Choroid plexus epithelial cell (primary cell): ENCODE measurements at places on chromosomes 16 and 17.
A peak's percentile ranks its signal among the peaks of the same experiment; 100 is the strongest.

GRCh38 chr17:45581860-45582259 is 91.3 kb upstream of the PLEKHM1 start:
- DNase-seq = no peak

GRCh38 chr17:1907909-1908698 is 78.3 kb downstream of the RPA1 start:
- DNase-seq = peak; percentile 60

DNA sequence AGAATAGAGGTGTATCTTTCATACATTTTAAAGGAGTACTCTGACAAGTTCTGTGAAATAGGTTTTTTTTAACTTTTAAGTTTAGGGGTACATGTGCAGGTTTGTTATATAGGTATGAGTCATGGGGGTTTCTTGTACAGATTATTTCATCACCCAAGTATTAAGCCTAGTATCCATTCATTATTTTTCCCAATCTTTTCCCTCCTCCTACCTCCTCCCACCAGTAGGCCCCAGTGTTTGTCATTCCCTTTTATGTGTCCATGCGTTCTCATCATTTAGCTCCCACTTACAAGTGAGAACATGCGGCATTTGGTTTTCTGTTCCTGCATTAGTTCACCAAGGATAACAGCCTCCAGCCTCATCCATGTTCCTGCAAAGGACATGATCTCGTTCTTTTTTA is 175.5 kb downstream of the CYB561 start:
- no peak for DNase-seq

DNA sequence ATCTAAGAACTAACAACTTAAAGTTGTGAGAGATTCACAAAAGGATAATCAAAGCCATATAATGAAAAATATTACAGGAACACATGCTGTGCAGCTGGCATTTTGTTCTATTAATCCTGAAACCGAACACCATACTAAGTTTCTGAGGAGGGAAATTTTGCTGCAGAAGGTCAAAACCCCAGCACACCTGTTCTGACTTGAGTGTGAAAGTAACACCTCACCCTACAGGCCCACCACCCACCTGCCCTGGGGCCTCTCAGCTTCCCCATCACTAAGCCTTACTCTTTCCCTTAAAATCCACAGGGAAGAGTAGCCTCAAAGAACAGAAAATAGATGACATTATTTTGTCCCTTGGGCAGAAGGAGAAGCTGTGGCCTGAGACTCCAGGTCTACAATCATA is 44.8 kb downstream of the STAT5A start:
- DNase-seq = no peak

DNA sequence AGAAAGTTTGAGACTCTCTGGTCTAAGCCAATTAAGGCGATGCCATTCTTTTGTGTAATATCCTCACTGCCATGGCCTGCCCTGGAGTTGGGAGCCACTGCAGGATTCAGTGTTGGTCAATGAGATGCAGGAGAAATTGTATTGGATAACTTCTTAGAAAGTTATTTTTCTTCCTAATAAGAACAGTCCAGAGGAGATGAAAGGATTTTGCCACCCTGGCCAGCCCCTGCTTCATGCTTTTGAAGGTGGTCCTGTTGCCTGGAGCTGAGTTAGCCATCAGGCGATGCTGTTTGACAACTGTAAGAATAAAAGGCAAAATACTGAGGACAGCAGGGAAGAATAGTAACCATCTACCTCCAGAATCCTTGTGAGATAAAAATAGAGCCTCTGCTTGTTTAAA is 35.4 kb upstream of the CNTNAP4 start:
- no peak for DNase-seq

GRCh38 chr17:77286641-77287431 is 146.1 kb downstream of the SEC14L1 start:
- DNase-seq = peak; percentile 55

DNA sequence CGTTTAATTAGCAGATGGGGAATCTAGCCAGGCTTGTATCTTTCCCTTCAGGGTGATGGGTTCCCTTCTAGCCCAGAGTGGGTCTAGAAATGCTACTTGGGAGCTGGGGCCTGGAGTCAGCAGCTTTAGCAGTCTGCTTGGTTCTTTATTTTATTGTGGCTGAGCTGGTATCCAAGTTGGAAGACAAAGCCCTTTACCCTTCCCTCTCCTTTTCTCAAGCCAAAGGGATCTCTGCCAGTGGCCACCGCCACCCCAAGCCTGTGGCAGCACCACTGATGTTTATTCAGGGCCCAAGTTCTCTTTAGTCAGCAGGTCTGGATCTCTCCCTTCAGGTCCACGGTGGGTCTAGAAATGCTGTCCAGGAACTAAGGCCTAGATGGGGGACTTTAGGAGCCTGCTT is 215.2 kb downstream of the SPECC1 start:
- DNase-seq = no peak

- DNase-seq = no peak
Observed at GRCh38 chr17:50514388-50514787, 6.1 kb downstream of the MYCBPAP start.

DNA sequence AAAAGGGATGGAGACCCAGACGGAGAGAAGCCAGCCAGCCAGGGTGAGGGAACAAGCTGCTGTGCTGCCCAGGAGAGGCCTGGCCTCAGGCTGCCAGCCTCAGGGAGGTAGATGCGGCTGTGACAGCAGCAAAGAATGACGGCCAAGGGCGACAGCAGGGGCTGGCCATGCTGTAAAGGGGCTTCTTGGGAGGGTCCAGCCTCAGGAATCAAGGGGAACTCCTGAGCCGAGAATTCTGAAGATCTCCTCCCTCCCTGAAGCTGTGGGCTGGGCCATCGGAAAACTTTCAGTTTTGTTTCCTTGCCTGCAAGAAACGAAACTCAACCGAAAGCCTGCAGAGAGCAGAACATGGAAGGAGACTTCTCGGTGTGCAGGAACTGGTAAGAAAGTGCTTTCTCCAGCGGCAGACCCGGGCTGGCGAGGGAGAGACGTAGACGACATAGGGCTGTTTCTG is at the start of gene XAF1:
XAF1 (plus strand) TSS at position 316 of the 454 bp plus-strand sequence; CDS start at position 349, 33 bp downstream.
- DNase-seq = peak; percentile 87

GRCh38 chr17:42289611-42290181 is 1.4 kb downstream of the STAT5A start:
- no peak for DNase-seq

GRCh38 chr16:66604376-66605176 is at the start of gene CMTM3:
Gene CMTM3, plus strand, starts transcription at chr16:66604704. Its CDS starts 102 bp downstream, at chr16:66604806.
- DNase-seq = peak; percentile 72

- no peak for DNase-seq
Observed at GRCh38 chr16:81831722-81832126, 52.6 kb downstream of the PLCG2 start.

DNA sequence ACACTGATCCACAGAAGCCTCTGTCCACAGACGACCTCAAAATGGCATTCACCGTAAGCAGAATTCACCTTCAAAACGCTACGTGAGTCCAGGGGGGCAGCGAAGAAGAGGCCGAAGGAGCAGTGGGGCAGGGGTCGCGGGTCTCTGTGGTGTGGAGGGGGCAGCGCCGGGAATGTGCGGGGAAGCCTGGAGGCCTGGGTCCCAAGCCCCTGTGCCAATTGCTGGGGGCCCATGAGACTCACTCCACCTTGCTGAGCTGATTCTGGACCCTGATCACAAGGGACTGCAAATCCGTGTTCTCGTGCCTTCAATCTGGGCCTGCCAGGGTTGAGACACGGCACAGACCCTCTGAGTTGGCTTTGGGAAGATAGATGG is 43.3 kb upstream of the SMPD3 start:
- no peak for DNase-seq

GRCh38 chr17:44759086-44759915 is 513 bp downstream of the ADAM11 start:
- DNase-seq = no peak

DNA sequence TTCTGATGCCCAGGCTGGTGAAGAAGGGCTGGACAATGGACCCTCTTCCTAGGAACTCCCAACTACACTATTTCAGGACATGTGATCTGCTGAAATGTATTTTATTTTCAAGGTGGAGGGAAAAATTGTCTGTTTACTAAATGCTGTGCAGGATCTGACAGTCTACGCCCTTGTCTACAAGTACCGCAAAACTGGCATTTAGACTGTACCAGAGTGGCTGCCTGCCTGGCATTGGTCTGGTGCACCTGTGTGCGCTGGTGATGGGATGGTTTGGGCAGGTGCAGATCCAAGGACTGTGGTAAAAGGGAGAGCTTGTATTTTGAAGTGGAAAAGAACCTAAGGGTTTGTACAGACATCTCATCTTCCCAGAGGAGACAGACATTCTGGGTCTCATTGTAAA is 79.7 kb downstream of the AIPL1 start:
- no peak for DNase-seq

- DNase-seq = no peak
Observed at GRCh38 chr16:59514651-59515050, 780.5 kb upstream of the GOT2 start.

GRCh38 chr17:57462007-57462579 is 205.8 kb downstream of the MSI2 start:
- DNase-seq = no peak

DNA sequence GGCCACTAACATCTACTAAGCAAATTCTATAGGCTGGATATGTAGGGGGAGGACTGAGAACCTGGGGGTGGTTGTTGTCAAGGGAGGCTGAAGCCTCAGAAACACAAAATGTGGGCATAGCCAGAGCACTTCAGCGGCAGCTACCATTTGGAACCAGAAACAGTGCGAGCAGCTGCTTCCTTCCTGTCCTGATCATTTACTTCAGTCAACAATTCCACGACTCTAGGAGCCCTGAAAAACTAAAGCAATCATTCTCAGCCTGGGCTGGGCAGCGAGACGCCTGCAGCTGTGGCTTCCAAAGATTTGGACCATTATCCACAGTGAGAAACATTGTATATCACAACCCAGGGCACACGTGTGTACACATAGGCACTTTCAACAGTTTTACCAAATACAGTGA is 93.9 kb upstream of the WSCD1 start:
- no peak for DNase-seq

GRCh38 chr17:82333279-82334171 is at the start of gene SECTM1:
Gene SECTM1, minus strand, starts transcription at chr17:82333766. Its CDS starts 6,526 bp downstream, at chr17:82327240.
- DNase-seq = peak; percentile 15
